Stimulated activated CD4-positive, alpha-beta T cell treated with anti-CD3 and anti-CD28 coated beads, Interleukin-2, amount 100 ng/mL, for 48 hours (primary cell): ENCODE measurements at places on chromosomes 4 and X.
A peak's percentile ranks its signal among the peaks of the same experiment; 100 is the strongest.

DNA sequence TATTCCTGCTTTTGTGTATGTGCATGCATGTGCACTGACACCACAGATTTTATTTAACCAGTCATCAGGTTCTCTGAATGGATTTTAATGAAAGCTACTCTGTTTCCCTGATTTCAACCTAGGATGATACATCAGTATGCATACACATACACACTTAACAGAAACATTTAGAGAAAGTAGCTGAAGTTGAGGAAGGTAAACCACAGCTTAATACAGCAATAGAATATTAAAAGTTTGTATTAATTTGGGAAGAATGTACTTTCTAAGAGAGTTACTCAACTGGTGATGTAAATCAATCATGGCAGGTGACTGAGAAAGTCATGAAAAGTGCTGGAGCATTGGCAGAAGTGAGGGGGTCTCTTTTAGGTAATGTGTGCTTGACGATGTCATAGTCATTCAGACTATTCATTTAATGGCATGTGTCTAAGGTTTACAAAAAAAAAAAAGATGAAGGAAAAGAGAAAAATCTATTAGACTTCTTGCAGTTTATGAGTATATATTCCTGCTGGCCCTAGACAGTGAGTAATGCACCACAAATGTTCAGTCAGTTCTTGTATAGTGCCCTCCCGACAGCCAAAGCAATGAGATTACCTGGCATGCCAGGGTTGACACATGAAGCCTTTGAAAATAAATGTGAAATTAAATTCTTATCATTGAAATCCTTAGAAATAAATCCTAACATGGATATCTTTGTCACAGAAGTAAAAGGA lies 187.6 kb downstream of the RAPGEF2 start:
- DNase-seq = no peak

- peak; percentile 0 for DNase-seq
These were observed 32.5 kb upstream of the MTMR8 start for GRCh38 chrX:64427787-64428186.

DNA sequence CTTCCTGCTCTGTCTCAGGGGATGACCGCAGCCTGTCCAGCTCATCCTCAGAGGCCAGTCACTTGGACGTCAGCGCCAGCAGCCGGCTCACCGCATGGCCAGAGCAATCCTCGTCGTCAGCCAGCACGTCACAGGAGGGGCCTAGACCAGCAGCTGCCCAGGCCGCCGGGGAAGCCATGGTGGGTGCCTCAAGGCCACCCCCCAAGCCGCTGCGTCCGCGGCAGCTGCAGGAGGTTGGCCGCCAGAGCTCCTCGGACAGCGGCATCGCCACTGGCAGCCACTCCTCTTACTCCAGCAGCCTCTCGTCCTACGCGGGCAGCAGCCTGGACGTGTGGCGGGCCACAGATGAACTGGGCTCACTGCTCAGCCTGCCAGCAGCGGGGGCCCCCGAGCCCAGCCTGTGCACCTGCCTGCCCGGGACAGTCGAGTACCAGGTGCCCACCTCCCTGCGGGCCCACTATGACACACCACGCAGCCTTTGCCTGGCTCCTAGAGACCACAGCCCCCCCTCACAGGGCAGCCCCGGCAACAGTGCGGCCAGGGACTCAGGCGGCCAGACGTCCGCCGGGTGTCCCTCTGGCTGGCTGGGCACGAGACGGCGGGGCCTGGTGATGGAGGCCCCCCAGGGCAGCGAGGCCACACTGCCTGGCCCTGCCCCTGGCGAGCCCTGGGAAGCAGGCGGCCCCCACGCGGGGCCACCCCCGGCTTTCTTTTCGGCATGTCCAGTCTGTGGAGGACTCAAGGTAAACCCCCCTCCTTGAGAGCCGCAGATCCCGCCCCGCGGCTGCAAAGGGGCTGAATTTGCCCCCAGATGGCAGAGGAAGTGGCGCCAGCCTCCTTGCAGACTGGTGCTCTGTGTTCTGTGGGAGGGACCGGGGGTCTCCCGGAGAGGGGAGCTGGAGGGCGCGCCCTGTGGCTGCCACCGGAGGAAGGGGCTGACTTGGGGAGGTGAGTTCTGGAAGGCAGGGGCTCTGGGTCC lies 29.9 kb downstream of the DOK7 start:
- DNase-seq = no peak

- no peak for DNase-seq
These were observed 6.5 kb downstream of the WFS1 start for GRCh38 chr4:6275898-6276806.

GRCh38 chr4:117515921-117516320 lies 430.5 kb upstream of the TRAM1L1 start:
- DNase-seq = no peak

DNA sequence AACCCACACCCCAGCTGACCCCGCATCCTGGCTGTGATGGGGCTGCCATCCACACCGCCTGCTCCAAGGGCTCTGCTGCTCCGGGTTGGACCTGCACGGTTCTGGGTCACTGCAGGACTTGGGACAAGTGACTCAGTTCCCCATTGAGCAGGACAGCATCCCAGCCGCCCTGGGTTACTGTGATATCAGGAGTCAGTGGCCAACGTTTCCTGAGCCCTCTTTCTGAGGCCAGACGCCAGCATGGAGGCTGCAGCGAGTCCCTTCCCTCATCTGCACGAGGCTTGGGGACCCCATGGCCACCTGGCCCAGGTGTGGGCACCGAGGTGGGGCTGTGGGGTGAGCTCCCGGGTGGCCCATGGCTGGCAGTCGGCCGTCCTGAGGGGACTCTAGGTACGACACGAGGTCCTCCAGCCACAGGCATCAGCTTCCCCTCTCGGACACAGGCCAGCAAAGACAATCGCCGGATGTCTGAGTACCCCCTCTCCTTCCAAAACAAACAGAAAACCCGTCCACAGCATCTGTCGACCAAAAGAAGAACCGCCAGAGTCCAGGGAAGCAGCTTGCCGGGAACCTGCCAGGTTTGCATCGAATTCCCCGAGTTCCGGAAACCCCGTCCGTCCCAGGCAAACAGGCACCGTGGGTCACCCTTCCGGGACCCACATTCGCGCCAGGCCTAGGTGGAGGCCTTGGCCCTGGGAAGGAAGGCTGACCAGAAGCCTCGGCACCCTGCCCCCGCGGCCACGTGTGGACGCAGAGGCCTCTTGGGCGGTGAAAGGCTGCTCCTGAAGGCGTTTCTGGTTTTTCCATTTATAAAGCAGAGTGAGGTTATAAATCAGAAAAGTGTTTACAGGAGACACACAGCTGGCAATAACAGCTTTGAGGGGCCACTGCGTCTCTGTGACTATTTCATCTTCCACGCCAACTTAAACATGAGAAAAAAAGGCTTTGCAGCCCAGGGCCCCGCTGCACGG lies 136.0 kb downstream of the FAM53A start:
- no peak for DNase-seq

DNA sequence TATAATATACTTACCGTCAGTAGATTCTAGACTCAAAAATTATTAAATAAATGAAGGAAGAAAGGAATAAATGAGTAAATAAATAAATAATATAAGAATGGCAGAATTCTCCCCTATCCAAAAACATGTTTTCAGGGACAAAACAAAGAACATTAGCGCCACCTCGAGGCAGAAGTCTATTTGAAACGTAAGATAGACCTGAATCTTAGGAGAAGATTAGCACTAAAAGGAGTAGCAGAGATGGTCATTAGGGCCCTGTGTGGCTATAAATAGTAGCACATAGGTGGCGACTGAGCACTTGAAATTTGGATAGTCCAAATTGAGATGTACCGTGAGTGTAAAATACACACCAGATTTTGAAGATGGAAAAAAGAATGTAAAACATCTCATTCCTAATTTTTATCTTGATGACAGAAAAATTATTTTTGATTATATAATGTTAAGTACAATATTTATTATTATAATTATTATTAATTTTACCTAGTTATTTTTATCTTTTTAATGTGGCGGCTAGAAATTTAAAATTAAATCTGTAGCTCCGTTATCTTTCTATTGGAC lies 24.3 kb upstream of the SRD5A3 start:
- DNase-seq = peak; percentile 70

- no peak for DNase-seq
These were observed 154.0 kb downstream of the GRIA3 start for GRCh38 chrX:123337886-123338639.
